ENCODE measurements at places on chromosomes 13 and 19.

GRCh38 chr19:50479761-50480251 lies 3.2 kb upstream of the GARIN5A start:
- DNase-seq: no peak

DNA sequence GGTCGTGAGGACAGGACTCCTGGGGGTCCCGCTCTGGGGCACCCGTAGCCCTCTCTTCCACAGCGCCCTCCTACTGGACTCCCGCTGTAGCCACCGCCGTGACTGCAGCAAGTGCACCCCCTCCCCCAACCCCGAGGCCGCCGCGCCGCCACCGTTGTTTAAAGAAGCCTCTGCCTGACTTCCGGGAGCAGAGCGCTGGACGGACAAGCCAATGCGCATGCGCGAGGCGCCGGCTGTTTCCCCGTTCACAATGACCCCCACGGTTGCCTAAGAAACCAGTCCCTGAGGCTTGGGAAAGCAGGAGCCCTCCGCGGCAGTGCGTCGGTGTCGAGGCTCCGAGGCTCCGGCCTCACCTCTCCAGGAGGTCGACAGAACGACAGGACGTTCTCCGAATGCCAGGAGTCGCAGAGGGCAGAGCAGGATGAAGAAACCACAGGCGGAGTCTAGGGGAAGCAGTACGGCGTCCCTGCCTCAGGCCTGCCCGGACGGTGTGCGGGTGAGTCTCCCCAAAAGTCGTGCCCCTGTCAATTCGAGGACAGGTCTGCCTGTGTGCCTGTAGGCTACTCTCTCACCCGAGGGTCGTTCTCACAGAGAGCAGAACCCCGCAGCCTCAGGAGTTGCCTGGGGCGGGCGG lies 70.5 kb upstream of the ZNF420 start:
- DNase-seq: peak; percentile 65

DNA sequence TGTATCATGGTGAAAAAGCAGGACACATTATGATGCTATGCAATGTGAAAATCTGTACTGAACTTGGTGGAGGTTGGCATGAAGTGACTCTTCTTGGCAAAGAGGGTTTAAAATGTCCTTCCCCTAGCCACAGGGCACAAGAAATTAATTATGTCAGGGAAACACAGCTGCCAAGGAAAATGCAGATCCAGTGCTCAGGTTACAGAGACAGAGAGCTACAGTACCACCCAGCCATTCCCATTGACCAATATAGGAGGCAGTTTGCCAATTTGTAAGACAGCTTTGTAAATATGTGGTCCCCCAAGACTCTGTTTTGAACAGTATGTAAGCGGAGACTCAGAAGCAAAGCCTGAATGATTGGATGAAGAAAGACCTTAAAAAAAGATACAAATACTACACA lies 69.4 kb upstream of the KLF12 start:
- no peak for DNase-seq

DNA sequence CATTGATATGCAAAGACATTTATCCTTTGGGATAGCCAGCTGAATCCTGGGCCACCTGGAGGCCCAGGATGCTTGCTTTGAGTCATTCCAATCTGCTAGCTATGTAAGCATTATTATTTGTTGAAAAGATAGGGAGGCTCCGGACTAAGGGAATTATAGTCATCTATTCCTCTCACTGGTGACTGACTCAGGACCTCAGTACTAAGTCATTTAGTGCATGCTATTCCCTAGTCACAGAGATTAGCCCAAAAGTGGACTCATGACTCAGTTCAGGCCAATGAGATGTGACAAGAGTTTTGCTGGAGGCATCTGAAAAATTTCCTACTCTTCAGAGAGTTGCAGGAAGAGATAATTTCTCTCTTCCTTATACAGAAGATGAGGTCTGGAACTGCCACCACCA lies 67.9 kb upstream of the ITM2B start:
- no peak for DNase-seq

- DNase-seq: no peak
Observed at GRCh38 chr19:15198951-15199660, 1.7 kb downstream of the NOTCH3 start.

DNA sequence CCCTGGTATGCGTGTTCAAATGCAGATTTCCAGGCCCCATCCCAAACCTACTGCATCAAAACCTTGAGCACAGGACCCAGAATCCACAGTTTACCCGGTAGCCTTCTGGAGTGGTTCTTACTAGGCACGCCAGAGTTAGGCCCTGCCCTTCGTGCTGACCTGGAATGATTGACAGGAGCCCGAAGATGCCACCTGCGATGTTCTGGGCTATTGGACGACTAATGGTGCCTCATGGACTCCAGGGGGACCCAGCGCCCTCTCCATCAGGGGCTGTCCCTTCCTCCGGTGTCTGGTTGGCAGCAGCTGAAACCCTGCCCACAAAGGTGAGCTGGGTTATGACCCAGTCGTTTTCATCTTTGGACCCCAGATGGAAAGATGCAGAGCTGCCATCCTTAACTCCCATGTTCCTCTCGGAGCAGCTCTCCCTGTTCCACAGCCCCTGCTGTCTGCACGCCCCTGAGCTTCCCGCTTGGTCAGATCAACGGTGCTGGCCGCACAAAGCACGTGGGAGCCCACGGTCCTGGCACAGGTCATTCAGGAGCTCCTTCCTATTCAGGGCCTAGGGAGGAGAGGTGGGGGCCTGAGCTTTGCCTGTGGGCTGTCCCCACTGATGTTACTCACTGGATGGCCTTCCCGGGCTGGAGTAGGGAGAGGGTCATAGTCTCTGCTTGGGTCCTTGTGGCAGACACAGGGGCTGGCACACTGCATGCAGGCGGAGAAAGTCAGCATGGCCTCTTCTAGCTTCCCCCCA lies 65.8 kb downstream of the GPR12 start:
- no peak for DNase-seq

DNA sequence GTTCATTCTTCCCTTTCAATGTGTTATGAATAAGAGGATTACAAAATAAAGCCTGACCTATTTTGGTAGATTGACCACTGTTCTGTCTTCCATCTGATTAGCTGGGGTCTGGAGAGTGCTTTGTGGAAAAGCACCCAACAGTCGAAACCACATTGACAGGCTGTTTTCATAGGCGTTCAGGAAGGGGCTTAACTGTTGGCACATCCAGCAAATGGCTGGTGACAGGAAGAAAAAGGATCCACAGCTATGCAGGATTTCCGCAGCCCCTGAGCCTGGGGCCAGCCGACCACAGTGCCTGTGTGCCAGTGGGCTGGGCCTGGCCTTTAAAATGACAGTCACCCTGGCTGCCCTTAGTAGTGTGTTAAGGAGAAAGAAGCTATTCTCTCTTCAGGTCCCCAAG lies 113.3 kb downstream of the SIPA1L3 start:
- DNase-seq: no peak

DNA sequence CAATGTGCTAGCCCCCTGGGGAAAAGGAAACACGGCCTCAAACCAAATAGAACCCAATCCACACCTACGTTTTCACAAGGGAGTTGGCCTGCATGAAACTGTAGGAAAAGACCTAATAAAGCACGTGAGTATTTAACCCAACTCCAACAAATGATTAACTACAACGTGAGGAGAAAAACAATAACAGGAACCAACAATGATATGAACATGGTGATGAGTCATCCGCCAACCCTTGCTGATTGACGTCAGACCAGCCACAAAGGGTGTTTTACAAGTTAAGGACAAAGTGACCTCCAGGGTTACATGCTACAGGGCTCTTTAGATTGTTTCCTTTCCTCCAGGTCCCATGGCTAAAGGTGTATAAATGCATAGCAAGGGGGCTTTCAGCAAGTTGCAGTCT lies 460.5 kb downstream of the COG6 start:
- DNase-seq: no peak

DNA sequence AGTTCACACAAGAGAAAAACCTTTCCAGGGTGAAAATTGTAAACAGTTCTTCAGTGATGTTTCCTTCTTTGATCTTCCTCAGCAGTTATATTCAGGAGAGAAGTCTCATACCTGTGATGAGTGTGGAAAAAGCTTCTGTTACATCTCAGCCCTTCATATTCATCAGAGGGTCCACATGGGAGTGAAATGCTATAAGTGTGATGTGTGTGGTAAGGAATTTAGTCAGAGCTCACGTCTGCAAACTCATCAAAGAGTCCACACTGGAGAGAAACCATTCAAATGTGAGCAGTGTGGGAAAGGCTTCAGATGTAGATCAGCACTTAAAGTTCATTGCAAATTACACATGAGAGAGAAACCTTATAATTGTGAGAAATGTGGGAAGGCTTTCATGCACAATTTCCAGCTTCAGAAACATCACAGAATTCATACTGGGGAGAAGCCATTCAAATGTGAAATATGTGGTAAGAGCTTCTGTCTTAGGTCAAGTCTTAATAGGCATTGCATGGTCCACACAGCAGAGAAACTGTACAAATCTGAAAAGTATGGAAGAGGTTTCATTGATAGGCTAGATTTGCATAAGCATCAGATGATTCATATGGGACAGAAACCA lies 6.9 kb downstream of the ZNF222 start:
- no peak for DNase-seq

- no peak for DNase-seq
Observed at GRCh38 chr13:99854366-99854765, 117.2 kb downstream of the ZIC5 start.

DNA sequence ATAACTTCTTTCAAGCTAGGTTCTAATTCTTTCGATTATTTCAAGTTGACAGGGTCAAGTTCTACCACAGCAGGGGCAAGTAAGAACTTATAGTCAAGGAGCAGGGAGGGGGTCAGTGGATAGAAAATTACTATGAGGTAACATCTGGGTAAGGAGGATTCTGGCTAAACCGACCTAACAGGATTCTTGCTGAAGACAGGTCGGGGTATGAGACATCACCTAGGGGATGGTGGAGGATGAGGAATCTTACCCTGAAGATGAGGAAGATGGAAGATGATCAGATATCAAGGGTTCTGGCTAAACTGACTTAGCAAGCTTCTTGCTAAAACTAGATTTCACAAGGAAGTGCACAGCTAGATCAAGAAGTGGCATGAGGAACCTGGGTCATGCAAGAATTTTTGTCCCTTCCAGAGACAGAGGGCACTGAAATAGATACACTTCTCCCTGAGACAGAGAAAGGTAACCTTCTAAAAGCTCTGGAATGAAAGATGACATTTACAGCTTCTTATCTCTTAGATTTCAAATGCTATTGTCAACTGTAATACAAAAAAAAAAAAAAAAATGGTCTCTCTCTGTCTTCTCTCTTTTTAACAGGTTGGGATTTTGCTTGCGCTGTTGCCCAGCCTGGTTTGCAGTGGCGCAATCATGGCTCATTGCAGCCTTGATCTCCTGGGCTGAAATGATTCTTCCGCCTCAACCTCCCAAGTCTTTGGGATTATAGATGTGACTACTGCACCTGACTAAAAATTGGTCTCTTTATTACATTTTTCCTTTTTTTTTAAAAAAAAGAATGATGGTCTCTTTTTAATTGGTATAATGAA lies 9.6 kb upstream of the METTL21C start:
- no peak for DNase-seq

DNA sequence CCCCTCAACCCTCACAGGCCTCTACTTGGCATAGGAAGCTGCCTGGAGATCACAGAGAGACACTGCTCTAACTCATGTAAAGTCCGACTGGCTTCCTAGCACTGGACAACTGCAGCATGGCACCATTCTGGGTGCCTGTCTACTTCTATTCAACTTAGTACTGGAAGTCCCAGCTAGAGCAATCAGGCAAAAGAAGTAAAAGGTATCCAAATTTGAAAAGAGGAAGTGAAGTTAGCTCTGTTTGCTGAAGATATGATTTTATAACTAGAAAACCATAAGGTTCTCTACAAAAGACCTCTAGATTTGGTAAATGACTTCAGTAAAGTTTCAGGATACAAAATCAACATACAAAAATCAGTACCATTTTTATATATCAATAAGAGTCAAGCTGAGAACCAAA lies 1017.6 kb downstream of the PCDH9 start:
- DNase-seq: no peak

DNA sequence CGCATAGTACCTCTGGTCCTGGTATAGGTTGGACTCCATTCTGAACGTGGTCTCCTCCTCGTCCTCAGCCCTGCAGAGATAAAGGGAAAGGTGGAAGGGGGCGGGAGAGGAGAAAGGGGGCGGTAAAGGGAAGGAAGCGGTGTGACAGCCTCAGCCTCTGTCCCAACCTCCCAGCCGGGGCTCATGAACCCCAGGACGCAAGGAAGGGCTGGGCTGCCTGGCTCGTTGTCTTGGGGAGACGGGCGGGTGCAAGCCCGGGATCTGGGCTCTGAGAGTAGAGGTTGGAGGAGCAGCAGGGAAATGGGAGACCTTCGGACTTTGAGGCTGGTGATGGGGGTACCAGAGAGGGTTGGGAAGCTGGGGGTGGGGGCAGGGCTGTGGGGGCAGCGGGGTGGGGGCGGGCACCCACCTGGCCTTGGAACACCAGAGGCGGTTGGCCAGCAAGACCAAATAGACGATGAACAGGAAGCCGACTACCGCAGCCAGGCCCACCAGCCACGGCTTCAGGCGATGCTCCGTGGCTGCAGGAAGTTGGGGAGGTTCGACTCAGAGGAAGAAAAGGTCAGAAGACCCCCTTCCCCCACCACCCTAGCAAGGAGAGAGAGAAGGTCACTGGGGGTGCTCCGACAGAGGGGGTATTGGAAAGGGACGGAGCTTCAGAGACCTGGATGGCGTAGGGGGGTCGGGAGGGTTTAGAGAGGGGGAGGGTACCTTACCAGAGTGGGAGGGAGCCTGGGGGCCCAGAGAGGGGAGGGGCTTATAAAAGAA lies 1.7 kb downstream of the SMIM24 start:
- DNase-seq: no peak

DNA sequence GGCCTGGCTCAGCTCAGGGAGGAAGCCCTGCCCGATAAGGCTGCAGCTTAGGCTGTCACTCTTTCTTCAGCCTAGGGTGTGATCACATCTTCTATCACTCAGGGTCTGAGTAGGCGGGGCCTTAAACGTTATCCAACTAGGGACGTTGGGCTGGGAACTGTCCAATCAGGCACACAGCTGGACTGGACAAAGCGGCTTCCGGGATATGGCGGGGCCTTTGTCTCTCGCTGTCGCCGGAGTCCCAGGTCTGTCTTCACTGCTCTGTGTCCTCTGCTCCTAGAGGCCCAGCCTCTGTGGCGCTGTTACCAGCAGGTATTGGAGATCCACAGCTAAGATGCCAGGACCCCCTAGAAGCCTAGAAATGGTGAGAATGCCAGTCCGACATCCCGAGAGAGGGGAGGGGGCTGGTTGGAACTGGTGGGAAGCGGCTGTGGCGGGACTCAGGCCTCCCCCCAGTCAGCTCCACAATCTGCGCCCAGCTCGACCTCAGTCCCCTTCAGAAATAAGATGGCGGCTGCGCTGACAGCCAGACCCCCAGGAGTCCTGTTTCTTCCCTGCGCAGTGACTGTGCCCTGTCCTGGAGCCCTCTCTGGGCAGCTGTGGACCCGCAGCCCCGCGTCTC lies at the start of gene ZNF254:
Gene ZNF254, plus strand, starts transcription at position 214 of the 622 bp plus-strand sequence. Its CDS starts 121 bp downstream, at position 335.
- peak; percentile 86 for DNase-seq

DNA sequence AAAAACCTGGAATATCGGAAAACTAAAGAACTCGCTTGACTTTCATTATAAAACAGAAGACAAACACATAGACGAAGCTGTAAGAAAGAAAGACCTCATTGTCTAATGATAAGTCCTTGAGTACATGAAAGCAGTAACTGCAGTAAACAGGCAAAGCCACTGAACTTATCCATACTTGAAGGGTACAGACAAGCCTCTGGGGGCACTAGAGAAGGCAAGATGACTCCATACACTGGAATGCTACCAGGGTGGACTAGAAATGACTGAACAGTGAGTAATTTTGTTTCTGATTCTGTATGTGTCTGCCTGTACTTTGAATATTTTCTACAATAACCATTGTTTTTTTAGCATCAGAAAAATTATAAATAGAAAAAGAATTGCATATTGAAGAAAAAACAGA lies 507.9 kb downstream of the UQCRFS1 start:
- DNase-seq: no peak

- no peak for DNase-seq
Observed at GRCh38 chr13:31545616-31546015, 193.7 kb upstream of the RXFP2 start.

- DNase-seq: peak; percentile 23
Observed at GRCh38 chr13:101579281-101579802, 126.9 kb downstream of the ITGBL1 start.

Data from right renal cortex interstitium (tissue), 3 donors.